ENCODE measurements at places on chromosomes 2 and 18. TPM values are rescaled to one million over a fixed set of nuclear protein-coding genes. Genes with fewer than 3 reads are reported as not detected.

DNA sequence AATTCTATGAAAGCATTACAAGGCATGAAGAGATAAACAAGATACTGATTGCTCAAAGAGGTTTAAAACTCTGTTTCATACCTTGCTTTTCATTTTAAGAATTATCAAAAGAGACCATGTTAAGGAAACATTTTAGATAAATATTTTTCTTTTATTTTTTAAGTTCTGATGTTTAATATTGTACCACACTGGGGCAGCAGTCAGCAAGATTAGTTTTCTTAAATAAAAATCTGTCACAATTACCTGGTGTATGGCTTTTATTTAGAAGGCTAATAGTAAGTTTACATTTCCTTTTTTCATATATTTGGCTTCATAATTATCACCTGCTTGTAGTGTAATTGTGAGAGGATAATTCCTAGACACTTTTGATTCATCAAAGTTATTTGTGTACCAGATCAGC lies 46.4 kb downstream of the ZNF804A start:
- no peak overlapping the region for H3K27ac ChIP-seq
- no peaks in the 10 kb centered on the region for H3K27me3 ChIP-seq
- DNase-seq, result no peak

- H3K4me1 ChIP-seq, result no peaks in the 10 kb centered on the region
- H3K27ac ChIP-seq, result no peak overlapping the region
- H3K4me3 ChIP-seq, result no peak overlapping the region
- H3K36me3 ChIP-seq, result peaks cover 80% of the 10 kb centered on the region
Observed at GRCh38 chr2:74893332-74893731, 59.4 kb downstream of the HK2 start.

LYPD6B gene
- total RNA-seq, result not detected

DNA sequence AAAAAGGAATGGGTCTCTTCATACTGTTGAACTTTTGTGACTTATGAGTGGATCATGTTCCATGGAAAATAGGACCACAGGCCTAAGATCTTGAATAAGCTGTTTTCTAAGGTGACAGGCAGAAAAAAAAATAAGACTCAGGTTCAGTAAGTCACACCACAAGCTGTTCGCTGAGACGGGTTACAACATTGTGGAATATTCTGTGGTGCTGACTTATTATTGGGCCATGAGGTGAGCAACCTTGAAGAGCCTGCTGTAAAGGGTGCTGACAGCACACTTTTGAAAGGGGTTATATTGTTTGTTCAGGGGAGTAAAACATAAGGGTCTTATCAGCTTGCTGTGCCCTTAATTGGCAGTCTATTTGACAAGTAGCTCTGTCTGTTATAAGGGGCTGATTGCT lies 439.8 kb upstream of the SLC14A2 start:
- H3K4me1 ChIP-seq, result no peaks in the 10 kb centered on the region
- DNase-seq, result no peak
- H3K4me3 ChIP-seq, result no peak overlapping the region

GPR75 gene
- 0.48 TPM for total RNA-seq

GRCh38 chr2:145503511-145503910 lies 983.6 kb upstream of the ZEB2 start:
- no peaks in the 10 kb centered on the region for H3K4me1 ChIP-seq
- H3K36me3 ChIP-seq, result no peaks in the 10 kb centered on the region
- no peak overlapping the region for H3K4me3 ChIP-seq
- no peak overlapping the region for H3K27ac ChIP-seq
- no peak for DNase-seq

G6PC2 gene
- total RNA-seq, result not detected

DNA sequence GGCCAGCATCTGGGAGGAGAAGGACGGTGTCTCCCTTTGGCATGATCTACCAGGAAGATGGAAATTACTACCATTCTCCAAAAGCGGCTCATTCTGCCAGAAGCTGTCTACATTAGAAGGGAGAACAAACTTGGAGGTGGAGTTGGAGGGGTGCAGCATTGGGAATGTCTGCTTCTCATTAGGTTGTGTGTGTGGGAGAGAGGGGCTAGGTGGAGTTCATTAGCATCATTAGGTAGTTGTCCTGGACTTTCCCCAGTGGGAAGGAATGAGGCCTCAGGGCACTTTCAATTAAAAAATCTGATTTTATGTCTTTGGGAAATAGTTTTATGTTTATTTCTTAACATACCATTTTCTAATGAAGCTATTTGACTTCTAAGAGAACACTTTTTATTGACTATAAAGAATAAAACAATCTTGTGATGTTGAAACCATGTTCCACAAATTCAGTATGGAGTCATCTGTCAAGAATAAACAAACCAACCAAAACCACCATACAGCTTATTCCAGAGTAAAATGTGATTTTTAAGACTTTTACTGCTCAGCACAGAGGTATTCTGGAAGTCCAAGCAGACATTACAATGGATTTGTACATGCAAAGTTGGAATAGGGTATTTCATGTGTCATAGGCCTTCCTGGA lies 60.6 kb downstream of the VAPA start:
- peaks cover under 1% of the 10 kb centered on the region for H3K4me1 ChIP-seq
- H3K4me3 ChIP-seq, result no peak overlapping the region
- H3K36me3 ChIP-seq, result peaks cover 2% of the 10 kb centered on the region

SLC8A1 gene
- total RNA-seq, result 0.19 TPM

GRCh38 chr2:50955081-50955480 lies 76.9 kb downstream of the NRXN1 start:
- no peaks in the 10 kb centered on the region for H3K36me3 ChIP-seq
- no peaks in the 10 kb centered on the region for H3K4me1 ChIP-seq
- no peak overlapping the region for H3K27ac ChIP-seq
- no peaks in the 10 kb centered on the region for H3K27me3 ChIP-seq
- DNase-seq, result no peak

DNA sequence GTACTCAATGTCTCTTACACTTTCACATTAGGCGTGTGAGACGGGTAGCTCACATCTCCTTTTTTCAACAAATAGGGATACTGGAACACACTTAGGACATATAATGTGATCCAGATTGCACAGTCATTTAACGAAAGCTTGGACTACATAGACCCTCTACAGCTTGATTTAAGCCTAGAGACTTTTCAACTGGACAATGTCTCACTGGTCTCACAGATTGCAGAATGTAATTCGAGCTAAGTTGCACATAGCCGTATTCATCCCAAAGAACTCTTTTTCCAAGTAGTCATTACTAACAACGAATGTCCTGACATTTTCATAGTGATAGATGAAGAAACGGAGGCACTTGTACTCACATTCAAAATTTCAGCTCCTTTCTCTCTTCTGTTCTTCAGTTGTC lies 612.1 kb downstream of the ZEB2 start:
- DNase-seq, result no peak
- no peaks in the 10 kb centered on the region for H3K36me3 ChIP-seq
- H3K4me3 ChIP-seq, result no peak overlapping the region
- H3K27me3 ChIP-seq, result peaks cover 2% of the 10 kb centered on the region

VWC2L gene
- total RNA-seq, result not detected

DNA sequence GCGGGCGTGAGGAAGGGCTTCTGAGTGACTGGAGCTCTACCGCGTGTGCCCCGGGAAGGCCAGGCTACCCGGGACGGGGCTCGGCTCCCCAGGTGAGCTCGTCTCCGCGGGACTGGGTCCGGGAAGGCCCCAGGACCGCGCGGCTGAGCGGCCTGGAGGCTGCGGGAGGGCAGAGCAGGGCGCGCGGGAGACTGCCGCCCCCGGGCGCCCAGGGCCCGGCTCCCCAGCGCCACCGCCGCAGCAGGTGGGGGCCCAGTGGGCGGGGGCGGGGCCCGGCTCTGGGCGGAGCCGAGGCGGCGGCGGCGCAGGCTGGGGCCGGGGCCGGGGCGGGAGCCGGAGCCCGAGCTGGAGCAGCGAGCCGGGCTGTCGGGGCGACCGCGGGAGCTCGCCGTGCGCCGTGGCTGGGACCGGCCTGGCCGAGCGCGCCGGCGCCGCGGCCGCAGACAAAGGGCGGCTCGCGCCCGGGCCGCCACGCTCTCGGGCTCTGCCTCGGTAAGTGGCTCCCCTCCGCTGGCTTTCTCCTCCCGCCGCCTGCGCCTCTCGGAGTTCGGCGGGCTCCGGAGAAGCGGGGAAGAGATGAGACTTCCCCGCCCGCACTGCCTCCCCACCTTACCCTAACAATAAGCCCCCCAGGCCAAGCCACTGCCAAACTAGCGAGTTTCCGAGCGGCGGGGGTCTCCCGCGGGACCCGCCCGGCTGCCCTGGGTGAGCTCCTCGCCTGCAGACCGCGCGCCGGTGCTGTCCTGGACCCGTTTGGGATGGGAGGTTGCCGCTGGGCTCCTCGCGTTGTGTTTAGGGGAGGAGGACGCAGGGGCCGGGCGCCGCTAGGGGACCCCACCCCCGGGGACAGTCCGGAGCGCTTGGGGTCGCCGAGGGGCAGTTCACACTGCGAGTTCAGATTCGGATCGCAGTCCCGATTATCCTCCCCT lies at the start of gene MAPK4:
Gene MAPK4, plus strand, starts transcription at position 336 of the 929 bp plus-strand sequence. CDS start 103,872 bp downstream, outside the sequence.
- peaks cover 57% of the 10 kb centered on the region for H3K27me3 ChIP-seq
- peak; percentile 15 for DNase-seq
- no peak within 1 kb of the TSS for H3K27ac ChIP-seq
- no peaks in the 10 kb centered on the region for H3K36me3 ChIP-seq
- H3K4me3 ChIP-seq, result peak within 1 kb of the TSS; percentile 38

DNA sequence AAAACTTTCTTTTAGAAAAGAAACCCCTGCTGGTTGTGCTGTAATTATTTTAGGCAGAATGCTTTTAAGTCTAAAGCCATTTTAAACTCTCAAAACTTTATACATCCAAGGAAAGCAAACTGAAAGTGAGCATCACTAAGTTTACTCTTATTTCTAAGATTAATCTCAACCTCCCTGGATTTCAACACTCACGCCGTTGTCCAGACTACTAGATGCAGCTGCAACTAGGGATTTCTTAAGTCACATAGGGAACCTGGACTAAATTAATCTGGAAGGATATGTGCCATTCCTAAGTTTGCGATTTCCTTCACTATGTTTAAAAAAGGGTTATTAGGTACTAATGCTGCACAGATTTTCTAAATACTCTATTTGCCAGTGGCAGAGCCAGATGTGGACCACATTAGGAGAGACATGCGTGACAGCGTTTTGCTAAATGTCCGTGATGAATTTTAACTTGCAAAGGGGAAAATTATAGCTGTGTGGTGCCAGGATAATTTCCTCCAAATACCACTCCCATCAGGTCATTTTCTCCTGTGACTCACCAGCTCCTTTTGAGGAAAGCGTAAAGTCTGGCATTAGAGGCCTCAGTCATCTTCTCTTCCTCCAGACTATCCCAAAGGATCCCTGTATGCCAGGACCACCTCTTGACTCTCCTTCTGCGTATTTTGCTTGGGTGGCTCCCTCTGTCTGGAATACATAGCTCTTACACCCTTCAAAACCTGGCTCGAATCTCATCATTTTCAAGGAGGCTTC lies 143.7 kb downstream of the ATL2 start:
- no peak overlapping the region for H3K4me3 ChIP-seq
- H3K27ac ChIP-seq, result no peak overlapping the region
- H3K36me3 ChIP-seq, result no peaks in the 10 kb centered on the region
- H3K27me3 ChIP-seq, result peaks cover 17% of the 10 kb centered on the region
- no peaks in the 10 kb centered on the region for H3K4me1 ChIP-seq
